Activated T-cell treated with anti-CD3 and anti-CD28 coated beads, Interleukin-2, amount 50 U/mL, for 72 hours (primary cell): ENCODE measurements at places on chromosomes 3 and 15. TPM values are rescaled to one million over a fixed set of nuclear protein-coding genes. Genes with fewer than 3 reads are reported as not detected.

GRCh38 chr15:50808728-50809127 is 43.2 kb upstream of the SPPL2A start:
- H3K27me3 ChIP-seq, result peaks cover 8% of the 10 kb centered on the region
- H3K27ac ChIP-seq, result no peak overlapping the region
- H3K4me1 ChIP-seq, result no peaks in the 10 kb centered on the region
- no peak overlapping the region for H3K4me3 ChIP-seq
- no peak for DNase-seq

The TEX55 gene
- not detected for total RNA-seq

The PTH1R gene
- total RNA-seq, result not detected

The ACP3 gene
- not detected for total RNA-seq

The MLF1 gene
- total RNA-seq, result 3.6 TPM

DNA sequence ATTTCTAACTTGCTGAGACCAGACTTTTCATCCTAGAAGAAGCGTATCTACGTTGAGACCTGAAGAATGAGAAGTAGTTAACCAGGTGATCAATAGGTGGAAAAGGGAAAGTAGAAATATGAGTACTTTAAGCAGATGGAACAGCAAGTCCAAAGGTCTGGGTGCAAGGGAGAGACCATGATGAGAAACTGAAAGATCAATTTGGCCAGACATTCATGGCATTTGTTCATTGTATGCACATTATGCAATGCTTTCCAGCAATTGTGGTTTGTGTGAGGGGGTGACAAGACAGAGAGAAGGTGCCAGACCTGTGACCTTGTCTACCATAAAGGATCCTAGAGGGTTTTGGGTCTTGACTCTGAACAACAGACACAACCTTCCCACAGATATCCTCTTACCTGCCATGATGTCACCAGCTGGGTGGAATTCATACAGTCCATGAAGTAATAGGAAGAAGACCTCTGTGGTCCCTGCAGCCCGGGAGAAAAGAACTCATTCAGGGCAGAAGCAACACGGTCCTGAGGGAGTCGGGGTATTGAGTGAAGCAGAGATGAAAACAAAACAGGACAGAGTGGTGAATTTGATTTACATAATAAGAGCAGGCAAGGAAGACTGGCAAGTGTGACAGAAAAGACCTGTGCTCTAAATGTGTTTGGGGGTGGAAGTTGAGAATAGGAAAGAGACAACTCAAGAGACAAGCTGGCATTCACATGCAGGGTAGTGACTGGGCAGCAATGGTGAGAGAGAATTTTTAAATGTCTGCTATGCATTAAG is 63.4 kb upstream of the PSMD6 start:
- no peaks in the 10 kb centered on the region for H3K36me3 ChIP-seq
- no peak for DNase-seq
- peaks cover 33% of the 10 kb centered on the region for H3K27me3 ChIP-seq
